C1 segment of cervical spinal cord (tissue), 14 donors: ENCODE measurements at places on chromosomes 13 and 19.

DNA sequence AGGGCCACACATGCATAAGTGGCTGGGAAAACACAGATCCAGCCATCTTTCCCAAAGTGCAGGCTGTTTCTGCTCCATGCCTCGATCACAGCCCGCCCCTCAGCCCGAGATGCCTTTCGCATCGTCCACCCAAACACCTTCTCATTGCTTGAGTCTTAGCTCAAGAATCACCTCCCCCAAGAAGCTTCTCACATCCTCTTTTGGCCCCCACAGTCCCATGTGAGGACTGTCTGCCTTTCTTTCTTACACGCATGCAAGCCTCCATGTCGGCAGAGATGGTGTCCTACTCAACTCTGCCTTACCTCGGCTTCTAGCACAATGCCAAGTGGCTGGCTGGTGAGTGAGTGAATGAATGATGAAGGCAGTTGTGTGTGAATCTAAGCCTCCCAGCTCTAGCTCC is 18.1 kb upstream of the GSX1 start:
- DNase-seq = no peak

DNA sequence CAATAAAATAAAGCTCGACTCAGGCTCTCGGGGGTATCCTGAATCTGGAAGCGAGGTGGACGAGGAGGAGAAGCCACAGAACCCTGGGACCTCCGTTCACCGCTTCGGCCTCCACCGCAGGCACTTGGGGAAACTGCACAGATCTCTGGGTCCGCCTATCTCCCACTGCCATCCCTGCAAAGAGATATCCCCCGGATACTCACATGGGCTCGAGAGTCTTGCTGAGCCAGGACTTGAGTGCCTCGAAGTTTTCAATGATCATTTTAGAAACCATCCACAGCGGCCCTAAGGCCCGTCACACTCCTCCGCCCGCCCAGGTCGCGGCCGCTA is 589 bp downstream of the RBM26 start:
- peak; percentile 55 for DNase-seq

DNA sequence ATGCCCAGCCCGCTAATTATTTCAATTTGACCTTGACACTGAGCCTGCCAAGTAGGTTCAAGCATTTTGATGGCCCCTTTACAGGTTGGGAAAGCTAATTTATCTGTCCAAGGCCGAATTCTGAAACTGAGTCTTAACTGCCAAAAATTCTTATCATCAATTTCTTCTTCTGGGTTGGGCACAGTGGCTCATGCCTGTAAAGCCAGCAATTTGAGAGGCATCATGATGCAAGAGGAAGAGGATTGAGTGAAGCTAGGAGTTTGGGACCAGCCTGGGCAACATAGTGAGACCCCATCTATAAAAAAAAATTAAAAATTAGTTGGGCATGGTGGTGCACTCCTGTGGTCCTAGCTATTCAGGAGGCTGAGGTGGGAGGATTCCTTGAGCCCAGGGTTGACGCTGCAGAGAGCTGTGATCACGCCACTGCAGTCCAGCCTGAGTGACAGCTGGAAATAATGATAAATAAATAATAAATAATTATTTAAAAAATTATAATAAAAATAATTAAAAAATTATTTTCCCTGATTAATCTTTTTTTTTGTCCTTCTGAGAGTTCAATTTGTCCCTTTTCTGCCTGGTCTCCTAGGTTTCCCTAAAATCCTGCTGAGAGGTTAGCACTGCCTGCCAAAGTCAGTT is 1.3 kb upstream of the LDLR start:
- DNase-seq = no peak

DNA sequence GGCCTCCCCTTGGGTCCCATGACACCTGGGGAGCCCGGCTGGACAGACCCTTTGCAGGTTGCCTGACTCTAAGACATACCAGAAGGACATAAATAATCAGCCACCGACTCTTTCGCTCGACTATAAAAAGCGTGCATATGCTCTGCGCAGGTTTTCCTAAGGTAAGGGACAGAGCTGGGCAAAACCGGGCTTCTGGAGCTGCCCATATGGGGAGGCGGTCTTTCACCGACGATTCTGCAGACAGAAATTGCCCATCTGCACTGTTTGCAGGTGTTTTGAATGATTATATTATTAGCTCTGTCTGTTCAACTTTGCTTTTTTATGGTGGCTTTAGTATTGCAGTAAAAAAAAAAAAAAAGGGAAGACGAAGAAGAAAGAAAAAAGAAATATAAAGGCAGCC is 347.2 kb downstream of the TSHZ3 start:
- no peak for DNase-seq

DNA sequence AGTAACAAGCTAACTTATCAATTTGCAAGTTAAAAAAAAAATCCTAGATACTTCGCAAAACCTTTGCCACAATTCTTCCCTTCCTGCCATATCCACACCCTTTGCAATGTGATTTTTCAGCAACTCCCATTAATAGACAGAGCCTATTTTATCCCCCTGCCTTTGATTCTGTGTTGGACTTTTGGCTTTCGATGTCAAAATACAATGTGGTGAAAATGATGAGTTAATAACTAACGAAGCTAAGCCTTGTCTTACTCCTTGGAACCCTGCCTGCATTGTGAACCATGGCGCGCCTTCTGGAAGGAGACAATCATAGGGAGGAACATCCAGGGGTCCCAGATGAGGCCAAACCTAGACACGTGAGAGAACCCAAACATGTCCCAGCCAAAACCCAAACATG is 6.4 kb downstream of the CYP4F2 start:
- no peak for DNase-seq

DNA sequence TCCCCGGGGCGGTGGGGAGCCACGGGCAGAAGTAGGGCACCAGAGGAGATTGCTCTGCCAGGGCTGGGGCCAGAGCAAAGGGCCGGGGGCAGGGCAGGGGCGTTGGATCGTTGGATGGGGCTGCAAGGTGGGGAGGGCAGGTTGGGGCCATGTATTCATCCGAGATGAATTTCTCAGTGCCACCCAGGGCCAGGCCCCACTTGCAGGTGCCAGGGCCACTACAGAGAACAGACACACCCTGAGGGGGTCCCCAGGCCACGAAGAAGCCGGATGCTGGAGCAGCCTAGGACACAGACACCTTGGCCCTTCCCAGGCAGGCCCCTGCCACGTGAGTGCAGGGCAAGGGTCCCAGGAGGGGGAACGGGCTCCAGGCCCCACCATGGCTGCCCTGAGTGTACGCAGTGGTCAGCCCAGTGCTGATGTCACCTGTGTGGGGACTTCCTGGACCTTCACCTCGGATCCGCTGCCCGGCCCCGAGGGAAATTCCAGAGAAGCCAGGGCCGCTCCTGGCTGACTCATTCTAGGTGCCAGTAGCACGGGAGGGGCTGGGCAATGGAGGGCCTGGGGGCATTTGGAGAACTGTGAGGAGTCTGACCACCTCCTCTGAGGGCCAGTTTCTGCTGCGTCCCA is 9.6 kb upstream of the SBNO2 start:
- DNase-seq = no peak

GRCh38 chr19:58317476-58318072 is 9.2 kb upstream of the ZSCAN22 start:
- no peak for DNase-seq

DNA sequence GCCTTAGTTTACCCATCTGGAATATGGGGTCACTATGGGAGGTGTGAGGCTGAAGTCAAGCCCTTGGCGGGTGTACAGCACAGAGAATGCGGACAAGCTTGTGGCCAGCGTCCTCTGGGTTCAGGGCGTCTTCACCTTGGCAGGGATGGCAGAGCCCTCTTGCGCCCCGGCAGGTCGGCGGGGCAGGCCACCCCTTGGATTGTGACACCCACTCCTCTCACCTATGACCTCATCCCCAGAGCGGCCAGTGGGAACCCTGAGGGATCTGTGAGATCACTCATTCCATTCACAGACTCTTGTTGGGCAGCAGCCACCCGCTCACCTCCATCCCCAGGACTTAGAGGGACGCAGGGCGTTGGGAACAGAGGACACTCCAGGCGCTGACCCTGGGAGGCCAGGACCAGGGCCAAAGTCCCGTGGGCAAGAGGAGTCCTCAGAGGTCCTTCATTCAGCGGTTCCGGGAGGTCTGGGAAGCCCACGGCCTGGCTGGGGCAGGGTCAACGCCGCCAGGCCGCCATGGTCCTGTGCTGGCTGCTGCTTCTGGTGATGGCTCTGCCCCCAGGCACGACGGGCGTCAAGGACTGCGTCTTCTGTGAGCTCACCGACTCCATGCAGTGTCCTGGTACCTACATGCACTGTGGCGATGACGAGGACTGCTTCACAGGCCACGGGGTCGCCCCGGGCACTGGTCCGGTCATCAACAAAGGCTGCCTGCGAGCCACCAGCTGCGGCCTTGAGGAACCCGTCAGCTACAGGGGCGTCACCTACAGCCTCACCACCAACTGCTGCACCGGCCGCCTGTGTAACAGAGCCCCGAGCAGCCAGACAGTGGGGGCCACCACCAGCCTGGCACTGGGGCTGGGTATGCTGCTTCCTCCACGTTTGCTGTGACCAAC is at the start of gene SPACA4:
SPACA4 (plus strand) TSS at position 280 of the 896 bp plus-strand sequence; CDS start at position 517, 237 bp downstream.
- no peak for DNase-seq

DNA sequence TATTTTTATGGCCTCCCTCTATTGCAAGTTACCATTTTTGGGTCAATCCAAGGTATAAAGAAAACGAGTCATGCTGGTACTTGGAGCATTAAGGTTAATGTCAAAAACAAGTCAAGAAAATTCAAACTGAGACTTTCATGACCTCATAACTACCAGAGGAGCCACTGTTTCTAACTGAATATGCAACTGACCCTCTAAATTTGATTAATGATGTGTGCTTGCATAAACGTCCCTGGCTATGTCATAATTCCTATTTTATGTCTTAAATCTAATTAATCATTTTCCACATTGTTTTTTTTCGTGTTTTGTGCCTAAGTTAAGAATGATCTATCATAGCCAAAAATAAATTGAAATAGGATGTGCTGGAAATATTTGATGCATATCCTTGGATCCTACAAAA is 396.7 kb upstream of the GPC6 start:
- DNase-seq = no peak

DNA sequence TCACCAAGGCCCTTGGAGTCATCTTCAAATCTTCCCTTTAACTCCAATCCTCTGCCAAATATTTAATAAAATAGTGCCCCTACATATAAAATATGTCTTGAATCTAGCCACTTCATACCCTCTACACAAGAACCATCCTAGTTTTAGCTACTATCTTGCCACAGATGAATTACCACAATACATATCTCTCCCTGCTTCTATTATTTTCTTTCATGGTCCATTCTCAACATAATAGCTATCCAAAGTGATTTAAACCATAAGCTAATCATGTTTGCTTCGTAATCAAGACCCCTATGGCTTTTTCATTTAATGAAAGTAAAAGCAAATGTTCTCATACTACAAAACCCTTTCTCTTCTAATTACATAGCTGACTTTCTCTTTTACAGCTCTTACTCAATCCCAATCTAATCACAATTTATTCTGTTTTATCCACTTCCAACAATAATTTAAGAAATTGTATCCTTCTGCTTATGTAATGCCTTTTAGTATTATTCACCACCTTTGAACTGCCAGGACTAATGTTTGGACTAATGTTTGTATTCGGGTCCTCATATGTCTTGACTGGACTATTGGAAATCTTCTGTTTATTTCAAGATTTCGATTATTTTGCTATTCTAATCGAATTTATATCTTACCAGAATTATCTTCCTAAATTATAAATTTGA is 412.0 kb downstream of the SLITRK1 start:
- no peak for DNase-seq

DNA sequence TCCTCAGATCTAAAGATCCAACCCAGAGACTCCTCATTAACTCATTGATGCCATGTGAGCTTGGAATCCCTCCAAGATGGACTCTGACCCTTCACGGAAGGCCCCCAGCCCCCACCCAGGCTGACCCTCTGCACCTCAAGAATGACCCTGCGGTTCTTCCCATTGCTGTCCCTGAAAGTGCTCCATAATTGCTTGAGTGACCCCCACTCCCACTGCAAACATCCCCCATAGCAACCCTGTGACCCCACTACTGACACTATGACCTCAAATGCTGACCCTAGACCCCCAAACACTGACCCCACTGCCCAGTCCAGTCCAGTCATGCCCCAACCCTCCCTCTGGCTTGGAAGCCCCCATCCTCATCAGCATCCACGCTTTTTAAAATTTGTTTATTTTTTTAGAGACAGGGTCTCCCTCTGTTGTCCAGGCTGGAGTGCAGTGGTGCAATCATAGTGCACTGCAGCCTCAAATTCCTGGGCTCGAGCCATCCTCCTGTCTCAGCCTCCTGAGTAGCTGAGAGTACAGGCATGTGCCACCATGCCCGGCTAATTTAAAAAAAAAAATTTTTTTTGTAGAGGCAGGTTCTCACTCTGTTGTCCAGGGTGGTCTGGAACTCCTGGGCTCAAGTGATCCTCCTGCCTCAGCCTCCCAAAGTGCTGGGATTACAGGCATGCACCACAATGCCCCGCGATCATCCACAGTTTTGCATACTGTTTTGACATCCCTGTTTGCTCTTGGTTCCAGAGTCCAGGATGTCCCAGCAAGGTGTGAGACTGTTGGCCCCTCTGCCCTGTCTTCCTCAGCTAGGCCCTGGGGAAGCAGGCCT is 855 bp downstream of the LYL1 start:
- DNase-seq = no peak

GRCh38 chr19:897442-898039 is 4.3 kb downstream of the RNU6-9 start:
- no peak for DNase-seq

DNA sequence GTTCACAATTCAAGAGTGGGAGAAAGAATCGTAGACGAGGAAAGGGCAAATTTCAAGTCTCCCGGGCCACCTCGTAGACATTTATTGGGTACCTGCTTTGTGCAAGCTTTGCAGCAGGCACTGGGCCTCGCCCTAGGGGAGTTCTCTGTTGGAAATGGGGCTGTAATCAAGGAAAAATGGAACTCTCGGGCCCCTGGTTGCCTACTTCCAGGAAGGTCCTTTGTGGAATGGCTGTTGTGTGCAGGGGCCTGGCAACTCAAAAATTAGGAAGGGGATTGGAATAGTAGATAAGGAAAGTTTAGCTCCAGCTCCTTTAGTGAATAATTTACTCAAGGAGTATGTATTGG is 612 bp downstream of the ZNF526 start:
- DNase-seq = no peak

GRCh38 chr19:52735734-52736133 is 890 bp upstream of the ZNF611 start:
- no peak for DNase-seq
